ENCODE measurements at places on chromosomes 1 and 21.

- no peak for DNase-seq
Observed at GRCh38 chr1:153312570-153313186, at the start of gene PGLYRP3. Gene PGLYRP3 (minus strand): TSS chr1:153312952. CDS start chr1:153310665, 2,287 bp downstream.

DNA sequence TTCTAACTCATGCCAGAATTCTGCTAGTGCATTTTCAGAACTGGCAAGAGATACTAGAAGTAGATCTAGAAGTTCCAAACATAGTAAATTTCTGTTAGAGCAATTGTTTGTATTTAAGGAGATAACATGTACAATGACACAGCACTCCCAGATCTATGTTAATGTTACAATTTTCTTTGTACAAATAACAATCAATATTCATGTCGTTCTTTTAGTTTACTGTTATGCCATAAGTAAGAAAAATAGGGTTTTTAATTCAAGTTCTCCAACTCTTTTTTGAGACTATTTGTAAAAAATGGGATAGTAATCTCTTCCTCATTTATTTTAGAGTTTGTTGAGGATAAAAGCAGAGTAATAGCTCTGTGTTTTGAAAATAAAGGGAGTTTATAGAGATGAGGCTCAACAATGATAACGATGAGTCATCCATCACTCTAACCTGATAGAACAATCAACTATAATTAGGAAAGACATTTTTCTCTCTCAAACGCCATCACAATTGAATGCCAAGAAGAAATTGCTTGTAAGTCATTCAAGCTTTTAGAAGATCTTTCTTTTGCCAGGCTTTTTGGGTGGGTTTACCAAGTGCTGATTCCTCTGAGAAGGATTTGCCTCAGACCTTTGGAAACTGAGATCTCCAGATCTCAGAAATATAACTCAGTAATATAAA is 638 bp downstream of the CD84 start:
- DNase-seq: no peak

GRCh38 chr21:34754690-34755647 is 86.2 kb downstream of the CLIC6 start:
- DNase-seq: no peak

- DNase-seq: peak; percentile 6
Observed at GRCh38 chr1:238396140-238396539, 505.4 kb upstream of the ZP4 start.

- DNase-seq: no peak
Observed at GRCh38 chr1:19449454-19450228, 35.7 kb downstream of the CAPZB start.

DNA sequence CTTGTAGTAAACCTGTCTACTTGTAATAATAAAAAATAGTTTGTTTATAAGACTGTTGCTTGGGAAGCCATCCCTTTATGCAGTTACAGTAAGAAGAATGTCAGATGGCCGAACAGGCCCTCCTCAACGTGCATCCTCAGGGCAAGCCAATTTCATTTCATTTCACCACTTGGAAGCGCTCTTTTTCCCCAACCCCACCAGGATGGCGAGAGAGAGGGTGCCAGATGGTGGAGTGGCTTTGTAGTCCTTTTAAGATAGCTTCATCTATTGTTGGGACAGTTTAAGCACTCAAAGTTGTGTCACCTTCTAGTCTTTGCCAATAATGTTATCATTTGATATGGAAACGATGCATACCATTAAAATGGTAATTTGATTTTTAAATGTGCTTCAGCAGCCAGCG is 356.3 kb upstream of the CAMK1G start:
- no peak for DNase-seq

DNA sequence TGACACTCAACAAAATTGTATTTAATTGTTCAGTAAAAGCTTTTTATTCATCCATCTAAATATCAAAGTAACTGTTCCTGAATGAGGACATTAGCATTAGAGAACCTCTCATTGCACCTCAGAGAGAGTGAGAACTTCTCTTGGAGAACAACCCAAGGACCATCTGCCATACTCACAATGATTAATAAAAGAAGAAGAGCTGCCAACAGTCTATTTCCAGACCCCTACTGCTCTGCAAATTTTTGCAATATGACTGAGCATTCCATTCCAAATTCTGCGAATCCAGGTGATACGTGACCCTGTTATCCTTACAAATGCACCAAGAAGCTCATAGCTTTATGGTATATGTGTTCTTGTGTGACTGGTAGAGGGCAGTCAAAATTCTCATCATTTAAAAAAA is 422.5 kb downstream of the NEGR1 start:
- no peak for DNase-seq

DNA sequence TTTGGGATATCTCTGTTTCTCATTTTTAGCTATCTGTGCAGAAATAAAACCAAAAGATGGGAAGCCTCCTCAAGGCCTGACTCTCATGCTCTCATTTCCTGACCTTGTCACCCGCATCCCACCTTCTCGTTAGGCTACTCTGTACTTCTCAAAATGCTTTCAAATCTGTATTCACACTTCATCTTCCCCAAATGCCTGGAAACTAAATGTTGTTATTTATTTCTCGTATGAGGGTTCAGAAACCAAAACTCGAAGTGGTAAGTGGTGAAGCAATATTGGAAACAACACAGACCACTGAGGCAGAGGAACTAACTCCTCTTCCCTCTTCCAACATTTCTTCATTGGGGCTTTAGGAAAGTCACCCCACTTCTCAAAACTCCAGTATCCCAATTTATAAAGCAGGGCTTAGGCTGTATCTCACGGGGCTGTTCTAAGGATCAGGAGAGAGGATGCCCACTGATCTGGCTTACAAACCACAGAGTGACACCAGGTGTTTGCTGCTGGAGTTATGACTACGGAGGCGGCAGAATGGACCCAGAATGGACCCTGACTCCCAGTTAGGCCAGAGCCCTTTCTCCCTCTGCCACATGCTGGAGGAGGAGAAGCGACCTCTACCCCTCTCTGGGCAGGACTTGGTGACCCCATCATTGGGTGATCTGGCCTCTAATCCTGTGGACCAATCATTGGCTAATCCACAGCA is 3.5 kb downstream of the SLAMF7 start:
- no peak for DNase-seq

DNA sequence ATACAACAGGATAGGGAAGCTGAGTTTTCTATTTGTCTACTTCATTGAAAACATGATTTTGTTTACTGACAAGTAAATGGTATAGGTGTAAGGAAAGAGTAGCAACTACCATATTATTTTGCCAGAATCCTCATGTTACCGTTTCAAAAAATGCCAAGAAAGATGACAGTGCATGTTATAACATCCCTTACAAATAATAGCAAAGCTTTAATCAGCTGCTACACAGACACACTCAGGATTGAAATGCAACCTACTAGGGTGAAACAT is 331.5 kb downstream of the CHRM3 start:
- DNase-seq: no peak

GRCh38 chr1:35264871-35265270 is 3.6 kb upstream of the ZMYM4 start:
- DNase-seq: peak; percentile 42

- DNase-seq: no peak
Observed at GRCh38 chr1:12601700-12602658, 16.0 kb downstream of the DHRS3 start.

- DNase-seq: no peak
Observed at GRCh38 chr1:180267761-180268555, 37.9 kb downstream of the LHX4 start.

GRCh38 chr1:155961937-155962336 is 16.4 kb downstream of the ARHGEF2 start:
- no peak for DNase-seq

DNA sequence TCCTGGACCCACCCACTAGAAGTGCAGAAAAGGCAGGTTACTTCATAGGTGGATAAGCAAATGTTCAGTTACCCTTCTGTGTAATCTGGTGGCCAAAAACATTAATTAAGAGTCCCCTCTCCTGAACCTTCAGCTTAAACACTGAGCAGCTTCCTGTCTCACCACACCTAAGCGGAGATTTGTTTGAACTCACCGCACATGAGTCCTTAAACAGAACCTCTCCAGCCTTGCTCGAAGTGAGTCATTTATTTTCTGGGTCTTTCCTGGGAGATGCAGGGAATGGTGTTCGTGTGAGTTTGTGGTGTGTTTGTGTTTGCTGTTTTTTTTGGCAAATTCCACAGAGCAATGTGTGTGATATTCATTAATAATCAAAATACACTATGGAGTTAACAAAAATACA is 7.6 kb upstream of the FNBP1L start:
- no peak for DNase-seq

DNA sequence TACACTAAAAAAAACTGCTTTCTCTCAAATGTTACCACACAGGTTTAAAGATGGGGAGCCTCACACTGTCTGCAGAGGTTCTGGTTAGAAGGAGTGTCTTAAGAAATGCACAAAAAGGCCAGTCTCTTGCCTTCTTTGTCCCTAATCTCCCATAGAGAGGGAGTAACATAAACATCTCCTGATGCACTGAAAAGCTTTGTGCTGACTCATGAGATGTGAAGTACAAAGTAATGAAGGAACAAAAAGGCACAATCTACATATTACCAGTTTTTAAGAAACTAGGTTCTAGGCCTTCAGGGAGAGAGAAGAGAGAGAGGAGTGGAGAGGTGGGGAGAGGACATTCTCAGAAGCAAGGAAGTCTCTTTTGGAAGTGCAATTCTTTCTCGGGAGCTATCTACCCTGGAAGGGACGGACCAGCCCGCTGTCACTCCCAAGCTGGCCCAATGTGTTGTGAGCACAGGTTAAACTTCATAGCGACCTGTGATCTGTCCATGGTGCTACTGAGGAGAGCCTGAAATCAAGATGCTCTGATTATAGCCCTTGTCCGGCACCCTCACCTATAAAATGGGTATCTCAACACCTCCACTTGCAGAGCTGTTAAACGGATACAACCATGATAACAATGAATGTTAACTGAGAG is 458.1 kb downstream of the DISC1 start:
- DNase-seq: peak; percentile 26

GRCh38 chr1:71589005-71589404 is 508.2 kb upstream of the ZRANB2 start:
- no peak for DNase-seq

Measured in lung (tissue), 17 donors.